AG10803 (cell line): ENCODE measurements at places on chromosomes 12 and 14.

DNA sequence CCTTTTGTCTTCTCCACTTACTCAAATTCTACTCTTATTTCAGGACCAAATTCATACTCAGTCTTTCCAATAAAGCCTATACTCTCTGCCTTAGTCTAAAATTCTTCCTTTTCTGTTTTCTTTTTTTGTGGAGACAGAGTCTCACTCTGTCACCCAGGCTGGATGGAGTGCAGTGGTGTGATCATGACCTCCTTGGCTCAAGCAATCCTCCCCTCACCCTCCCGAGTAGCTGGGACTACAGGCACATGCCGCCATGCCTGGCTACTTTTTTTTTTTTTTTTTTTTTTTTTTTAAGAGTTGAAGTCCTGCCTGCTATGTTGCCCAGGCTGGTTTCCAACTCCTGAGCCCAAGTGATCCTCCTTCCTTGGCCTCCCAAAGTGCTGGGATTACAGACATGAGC is 11.9 kb downstream of the SRP54 start:
- DNase-seq, result no peak

GRCh38 chr12:85740186-85740585 is 96.0 kb downstream of the RASSF9 start:
- DNase-seq, result peak; percentile 66

GRCh38 chr12:118359541-118359915 is 13.2 kb downstream of the TAOK3 start:
- no peak for DNase-seq

DNA sequence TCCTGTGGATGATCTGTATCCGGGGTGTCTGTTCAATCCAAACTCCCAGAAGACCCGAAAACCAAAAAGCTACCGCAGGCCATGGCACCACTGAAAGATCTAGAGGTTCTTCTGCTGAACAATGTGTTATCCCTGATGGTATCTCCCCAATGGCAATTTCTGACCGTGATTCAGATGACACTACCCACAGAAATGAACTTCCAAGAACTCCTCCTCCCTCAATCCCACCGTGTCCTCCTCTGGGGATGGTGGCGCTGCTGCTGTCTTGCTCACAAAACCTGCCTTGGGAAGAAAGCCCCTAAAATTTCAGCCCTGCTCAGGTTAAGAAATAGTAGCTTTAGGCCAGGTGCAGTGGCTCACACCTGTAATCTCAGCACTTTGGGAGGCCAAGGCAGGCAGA is 7.8 kb downstream of the CRACR2A start:
- DNase-seq, result no peak

DNA sequence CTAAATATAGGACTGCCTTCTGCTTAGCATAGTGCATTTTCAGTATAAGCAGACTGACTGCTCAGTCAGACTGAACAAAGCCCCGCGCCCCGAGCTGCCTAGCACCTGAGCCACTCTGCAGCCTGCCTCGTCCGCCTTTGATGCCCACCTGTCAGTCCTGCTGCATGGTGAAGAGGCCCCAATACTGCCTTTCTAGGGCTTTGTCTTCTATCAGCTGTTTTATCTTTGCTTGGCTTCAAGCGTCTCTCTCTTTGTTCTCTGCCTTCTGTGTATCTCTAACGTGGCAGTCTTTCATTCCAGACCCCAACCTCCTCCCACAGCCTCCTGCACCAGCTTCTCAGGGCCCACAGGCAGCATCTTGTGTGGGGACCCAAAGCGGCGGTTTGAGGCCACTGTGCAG is 1001.0 kb downstream of the VRK1 start:
- no peak for DNase-seq

DNA sequence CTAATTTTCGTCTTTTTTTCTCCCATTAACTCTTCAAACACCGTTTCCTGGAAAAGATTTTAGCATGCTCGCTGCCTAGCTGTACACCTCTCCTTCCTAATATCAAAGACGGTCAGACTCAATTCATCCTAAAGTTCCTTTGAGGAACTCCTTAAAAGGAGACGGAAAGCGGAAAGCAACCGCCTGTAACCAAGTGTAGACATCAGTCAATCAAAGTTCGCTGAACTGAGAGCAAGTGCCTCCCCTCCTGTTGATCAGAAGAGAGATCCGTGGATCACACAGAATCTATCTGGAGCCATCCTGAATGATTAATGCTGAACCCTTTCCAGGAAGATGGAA is 412 bp upstream of the TEP1 start:
- DNase-seq, result no peak

DNA sequence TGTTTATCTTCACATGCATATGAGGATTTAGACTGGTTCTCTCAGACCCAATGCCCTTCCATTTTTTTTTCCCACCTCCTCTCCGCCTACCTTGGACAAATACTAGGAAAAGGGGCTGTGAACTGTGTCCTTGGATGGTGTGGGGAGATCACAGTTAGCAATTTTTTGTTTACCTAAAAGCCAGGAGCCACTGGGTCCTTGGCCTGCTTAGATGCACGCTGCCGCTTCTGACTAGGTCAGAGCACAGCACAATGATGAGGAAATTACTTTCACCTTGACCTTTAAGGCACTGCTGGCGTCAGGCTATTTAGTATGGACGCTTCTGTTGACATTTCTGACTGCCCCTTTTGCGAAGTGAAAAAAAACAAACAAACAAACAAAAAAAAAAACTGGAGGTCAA is 1.9 kb downstream of the CCDC38 start:
- DNase-seq, result no peak

- peak; percentile 21 for DNase-seq
These were observed 325.1 kb downstream of the BCL11B start for GRCh38 chr14:98946940-98947339.

DNA sequence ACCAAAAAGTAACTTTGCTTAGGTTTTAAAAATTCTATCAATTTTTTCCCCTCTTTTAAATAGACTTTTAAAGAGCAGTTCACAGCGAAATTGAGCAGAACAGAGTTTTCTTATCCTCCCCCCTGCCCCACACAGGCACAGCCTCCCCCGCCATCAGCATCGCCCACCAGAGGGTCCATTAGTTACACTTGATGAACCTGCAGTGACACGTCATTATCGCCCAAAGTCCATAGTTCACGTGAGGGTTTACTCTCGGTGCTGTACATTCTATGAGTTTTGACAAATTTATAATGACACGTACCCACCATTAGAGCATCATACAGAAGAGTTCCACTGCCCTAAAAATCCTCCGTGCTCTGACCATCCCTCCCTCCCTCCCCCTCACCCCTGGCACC is 58.4 kb downstream of the FZD10 start:
- no peak for DNase-seq

- DNase-seq, result peak; percentile 65
These were observed 6.9 kb downstream of the TNFRSF1A start for GRCh38 chr12:6334940-6335450.

- no peak for DNase-seq
These were observed 32.6 kb downstream of the TNFAIP2 start for GRCh38 chr14:103155826-103156394.

GRCh38 chr14:90804292-90805083 is 11.7 kb downstream of the TTC7B start:
- no peak for DNase-seq

- no peak for DNase-seq
These were observed 96.3 kb upstream of the CCND2 start for GRCh38 chr12:4177262-4177661.

- no peak for DNase-seq
These were observed 58.0 kb downstream of the TMEM116 start for GRCh38 chr12:111954969-111955368.

DNA sequence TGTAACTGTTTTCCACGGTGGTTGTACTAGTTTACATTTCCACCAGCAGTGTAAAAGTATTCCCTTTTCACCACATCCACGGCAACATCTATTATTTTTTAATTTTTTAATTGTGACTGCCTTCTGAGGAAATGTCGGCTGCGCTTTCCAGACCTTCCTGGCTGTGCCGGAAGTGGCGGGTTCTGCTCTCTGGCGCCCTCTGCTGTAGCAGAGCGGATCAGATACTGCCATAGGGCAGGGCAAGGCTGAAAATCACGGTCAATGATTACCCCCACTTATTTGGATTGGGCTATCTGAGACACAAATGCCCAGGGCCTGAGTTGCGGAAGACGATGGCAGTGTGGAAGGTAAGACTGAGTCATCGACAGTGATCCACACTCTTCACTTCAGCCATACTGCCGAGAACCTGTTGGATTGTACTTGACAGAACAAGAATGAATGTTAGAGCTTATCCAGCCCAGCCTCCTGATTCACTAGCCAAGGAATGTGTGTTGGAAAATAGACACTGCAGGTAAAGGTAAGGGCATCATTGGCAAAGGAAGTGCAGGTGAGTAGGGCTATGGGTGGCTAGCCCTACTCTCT is 124.2 kb downstream of the NTF3 start:
- no peak for DNase-seq

DNA sequence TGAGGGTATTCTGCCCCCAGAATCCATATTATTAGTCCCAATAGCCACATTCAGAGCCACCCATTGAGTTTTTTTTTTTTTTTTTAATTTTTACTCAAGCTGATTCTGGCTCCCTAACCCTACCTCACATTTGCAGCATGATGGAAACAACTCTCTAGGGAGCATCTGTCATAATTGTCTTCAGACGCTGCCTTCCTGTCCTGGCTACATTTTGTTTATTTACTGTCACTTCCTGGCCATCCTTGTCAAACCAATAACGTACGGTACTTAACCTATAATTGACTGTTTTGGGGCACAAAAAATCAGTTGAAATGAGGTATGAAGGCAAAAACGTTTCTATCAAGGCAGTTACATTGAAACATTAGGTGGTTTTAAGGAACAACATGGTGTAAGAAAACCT is 2.1 kb downstream of the GLIPR1 start:
- no peak for DNase-seq

- DNase-seq, result no peak
These were observed 748 bp upstream of the ACVRL1 start for GRCh38 chr12:51906430-51907082.

DNA sequence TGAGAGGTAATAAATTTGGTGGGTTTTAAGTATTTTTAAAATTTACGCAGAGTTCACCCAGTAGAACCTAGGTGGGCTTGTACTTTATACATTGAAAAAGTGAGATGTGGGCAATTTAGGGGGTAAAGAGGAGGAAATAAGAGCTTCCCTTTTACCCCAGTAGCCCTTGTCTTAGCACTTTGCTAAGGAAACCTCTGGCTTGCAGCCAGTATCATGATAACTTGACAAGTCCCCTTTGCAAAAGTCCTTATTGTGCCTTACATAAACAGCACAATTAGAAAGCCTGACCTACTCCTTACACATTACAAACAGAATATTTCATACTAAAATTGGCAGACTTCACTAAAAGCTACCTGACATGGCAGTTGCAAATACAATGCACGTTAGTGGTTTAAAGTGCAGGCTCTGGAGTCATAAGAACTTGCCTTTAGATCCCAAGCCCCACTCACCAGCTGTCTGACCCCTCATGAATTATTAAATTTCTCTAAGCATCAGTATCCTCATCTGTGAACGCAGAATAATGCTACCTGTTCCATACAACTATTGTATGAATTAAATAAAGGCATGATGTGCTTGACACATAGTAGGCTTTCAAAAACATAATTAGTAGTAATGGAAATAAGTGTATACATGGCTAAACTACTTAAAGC is 53.2 kb upstream of the NELL2 start:
- DNase-seq, result no peak

- DNase-seq, result no peak
These were observed 24.6 kb upstream of the KIF26A start for GRCh38 chr14:104113631-104114420.

GRCh38 chr12:52895726-52896189 is 9.1 kb downstream of the KRT8 start:
- DNase-seq, result no peak

DNA sequence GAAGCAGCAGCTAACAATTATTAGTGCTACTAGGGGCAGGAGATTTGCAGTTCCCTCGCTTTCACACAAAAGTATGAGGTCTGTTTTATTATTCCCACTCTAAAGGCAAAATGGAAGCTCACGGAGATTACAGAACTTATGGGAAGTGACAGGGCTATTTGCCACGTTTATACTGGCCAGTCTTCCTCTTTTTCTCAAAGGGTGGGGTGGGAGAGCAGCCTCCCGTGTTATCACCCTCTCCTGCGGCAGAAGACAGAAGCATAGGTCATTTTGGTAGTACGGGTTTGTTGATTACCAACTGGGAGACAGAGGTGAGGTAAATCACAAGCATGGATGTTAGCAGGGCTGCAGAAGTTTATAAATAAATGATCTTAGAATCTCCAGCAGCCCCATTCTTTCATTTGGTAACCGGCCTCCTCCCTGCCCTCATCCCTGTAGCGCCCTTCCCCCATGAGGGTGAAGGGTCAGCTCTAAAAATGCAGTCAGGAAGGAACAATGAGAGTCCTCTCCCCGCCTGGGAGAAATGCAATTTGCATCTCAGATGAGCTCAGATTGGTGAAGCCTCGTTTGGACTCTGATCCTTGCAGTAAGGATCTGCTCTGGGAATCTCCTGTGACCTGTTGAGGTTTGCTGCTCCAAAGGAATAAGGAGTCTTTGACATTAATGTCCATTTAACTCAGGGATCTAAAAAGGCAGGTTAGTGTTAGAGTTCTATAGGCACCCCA is 44.7 kb upstream of the SINHCAF start:
- no peak for DNase-seq

DNA sequence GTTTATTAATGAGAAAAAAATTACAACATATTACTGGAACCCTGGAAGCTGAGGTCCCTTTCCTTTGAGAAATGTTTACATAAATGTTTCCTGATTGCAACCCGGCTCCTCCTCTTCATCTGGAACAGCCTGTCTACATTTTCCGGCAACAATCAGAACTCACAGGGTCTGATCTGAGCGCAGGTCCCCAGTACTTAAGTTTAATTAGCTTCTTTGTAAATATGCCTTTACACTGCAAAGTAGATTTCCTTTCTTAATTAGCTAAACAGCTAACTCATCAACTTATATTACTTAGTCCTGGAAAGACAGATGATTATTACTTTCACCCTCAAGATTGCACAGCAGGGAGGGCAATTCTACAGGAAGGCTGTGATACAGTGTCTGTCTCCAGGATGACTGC is 213.0 kb downstream of the MON2 start:
- no peak for DNase-seq

DNA sequence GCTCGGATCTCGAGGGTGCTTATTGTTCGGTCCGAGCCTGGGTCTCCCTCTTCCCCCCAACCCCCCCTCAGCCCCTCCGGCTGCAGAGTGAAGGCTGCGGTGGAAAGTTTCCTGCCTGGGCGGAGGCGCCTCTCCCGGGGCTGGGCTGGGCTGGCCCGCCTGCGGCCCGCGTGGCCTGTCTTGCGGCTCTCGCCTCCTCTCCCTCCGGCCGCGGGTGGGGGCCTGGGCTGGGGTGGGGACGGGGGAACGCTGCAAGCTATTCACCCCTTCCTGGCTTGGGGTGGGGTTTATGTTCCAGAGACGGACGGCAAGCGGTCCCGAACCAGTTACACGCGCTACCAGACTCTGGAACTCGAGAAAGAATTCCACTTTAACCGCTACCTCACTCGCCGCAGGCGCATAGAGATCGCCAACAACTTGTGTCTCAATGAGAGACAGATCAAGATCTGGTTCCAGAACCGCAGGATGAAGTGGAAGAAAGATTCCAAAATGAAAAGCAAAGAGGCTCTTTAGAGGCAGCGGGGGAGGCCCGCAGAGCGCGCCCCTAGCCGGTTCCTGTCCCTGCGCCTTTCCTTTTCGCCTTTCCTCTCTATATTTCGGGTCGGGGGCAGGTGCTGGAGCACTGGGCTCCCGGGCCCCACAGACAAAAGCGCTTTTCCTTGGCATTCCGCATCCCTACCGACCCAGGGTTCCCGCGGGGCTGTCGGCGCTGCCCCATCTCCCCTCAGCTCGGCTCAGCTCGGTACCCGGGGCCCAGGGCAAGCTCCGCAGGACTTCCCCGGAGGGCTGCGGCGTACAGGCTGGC is 1.3 kb downstream of the HOXC5 start:
- DNase-seq, result peak; percentile 91
